ENCODE measurements at places on chromosomes 1 and 21. TPM values are rescaled to one million over a fixed set of nuclear protein-coding genes. Genes with fewer than 3 reads are reported as not detected.

Gene LRRC3
- total RNA-seq: 3.3 TPM

Gene FCRL5
- total RNA-seq: not detected

DNA sequence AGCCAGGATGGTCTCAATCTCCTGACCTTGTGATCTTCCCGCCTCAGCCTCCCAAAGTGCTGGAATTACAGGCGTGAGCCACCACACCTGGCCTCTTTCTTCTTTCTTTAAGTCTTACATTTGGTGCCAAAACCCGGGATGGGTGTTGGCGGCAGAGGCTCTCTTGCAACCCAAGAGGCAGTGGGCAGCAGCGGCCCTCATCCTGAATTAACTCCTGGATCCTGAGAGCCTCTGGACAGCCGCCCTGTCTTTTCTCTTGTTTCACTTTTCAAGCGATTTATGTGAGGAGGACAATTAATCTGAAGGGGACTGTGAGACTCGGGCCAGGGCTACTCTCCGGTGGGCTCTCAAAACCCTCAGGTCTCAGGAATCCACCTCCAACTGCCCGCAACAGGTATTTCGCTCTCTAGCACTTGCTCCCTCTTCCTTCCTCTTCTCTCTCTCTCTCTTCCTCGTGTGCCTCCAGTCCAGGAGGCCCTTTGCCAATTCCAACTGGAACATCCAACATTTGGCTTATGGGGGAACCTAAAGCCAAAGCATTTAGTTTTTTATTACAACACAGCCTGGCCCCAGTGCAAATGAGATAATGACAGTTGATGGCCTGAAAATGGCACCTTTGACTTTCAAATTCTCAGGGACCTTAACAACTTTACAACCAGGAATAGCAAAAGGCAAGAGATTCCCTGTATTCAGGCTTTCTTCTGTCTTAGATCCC lies 18.1 kb upstream of the SLC2A5 start:
- peak; percentile 62 for DNase-seq
- no peak overlapping the region for H3K27ac ChIP-seq
- peaks cover 14% of the 10 kb centered on the region for H3K27me3 ChIP-seq
- H3K36me3 ChIP-seq: peaks cover 4% of the 10 kb centered on the region
- no peak overlapping the region for H3K4me3 ChIP-seq

- no peak for DNase-seq
- no peak overlapping the region for H3K4me3 ChIP-seq
- H3K4me1 ChIP-seq: peaks cover 4% of the 10 kb centered on the region
- peaks cover 55% of the 10 kb centered on the region for H3K27me3 ChIP-seq
- H3K36me3 ChIP-seq: no peaks in the 10 kb centered on the region
- no peak overlapping the region for H3K27ac ChIP-seq
Observed at GRCh38 chr1:177165069-177165439, 542 bp upstream of the ASTN1 start.

DNA sequence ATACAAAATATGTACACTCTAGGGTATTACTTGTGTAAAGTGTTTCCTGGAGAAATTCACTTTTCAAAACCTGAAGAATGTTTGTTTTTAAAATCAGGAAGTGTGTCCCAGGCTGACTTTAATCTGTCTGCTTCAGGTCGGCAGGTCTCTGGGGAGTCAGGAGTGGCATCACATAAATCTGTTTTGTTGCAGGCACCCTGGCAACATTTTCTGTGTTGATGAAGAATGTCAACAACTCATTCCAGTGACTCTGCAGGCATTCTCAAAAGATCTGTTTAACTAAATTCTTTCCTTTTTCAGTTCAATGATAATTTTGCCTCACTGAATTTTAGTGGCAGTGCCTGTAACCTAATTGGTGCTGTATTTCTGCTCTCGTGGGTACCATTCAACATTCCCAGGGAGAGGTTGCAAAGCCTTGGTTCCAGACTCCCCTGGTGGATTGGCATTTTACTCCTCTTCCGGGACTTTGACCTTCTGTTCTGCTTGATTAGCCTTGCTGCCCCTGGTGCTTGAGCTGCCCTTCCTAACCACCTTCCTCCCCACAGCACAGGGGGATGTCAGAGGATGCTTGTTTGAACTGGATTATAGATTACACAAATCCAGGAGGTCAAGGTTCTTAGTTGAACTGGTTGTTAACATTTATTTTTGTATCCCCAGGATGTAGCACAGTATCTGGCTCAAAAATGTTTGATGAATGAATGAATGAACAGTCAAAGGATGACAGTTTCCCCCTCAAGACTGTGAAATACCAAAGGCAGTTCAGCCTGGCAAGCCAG lies 55.4 kb upstream of the LPGAT1 start:
- peaks cover 2% of the 10 kb centered on the region for H3K36me3 ChIP-seq
- no peak overlapping the region for H3K4me3 ChIP-seq
- peaks cover 2% of the 10 kb centered on the region for H3K27me3 ChIP-seq
- DNase-seq: no peak
- no peak overlapping the region for H3K27ac ChIP-seq

DNA sequence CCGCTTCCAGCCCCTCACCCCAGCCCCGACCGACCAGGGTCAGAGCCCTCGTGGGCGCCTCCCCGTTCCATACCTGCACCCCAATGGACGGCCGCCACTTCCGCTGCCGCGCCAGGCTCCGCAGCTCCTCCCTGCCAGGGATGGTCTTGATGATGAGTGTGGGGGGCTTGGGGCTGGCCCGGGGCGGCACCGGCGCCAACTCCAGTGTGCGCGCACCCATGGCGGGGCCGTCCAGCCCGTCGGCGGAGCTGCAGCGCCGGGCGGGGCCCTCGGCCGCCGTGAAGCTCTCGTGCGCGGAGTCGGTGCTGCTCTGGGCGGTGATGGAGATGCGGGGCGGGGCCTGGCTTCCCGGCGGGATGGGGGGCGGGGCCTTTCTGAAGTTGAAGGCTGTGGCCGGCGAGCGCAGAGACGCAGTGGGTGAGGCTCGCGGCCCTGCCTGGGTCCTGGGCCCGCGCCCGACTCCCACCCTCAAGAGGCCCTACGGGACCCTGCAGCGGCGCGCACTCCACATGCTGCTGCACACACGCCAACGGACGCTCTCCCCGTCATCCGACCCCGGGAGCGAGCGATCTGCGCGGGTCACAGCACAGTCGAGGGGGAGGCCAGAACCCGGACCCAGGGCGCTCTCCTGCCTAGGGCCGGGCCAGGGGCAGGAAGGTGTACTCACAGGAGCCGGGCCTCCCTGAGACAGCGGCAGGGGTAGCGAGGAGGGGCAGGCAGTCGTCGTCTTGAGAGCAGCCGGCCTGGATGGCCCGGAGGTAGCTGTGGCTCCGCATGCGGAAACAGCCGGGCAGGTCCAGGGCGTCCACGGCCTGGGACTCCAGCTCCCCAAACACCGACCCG lies 26.1 kb upstream of the SMIM12 start:
- no peak overlapping the region for H3K27ac ChIP-seq
- H3K4me1 ChIP-seq: peaks cover 11% of the 10 kb centered on the region
- no peaks in the 10 kb centered on the region for H3K36me3 ChIP-seq
- H3K27me3 ChIP-seq: peaks cover 48% of the 10 kb centered on the region
- peak overlapping the region; percentile 49 for H3K4me3 ChIP-seq
- DNase-seq: no peak

DNA sequence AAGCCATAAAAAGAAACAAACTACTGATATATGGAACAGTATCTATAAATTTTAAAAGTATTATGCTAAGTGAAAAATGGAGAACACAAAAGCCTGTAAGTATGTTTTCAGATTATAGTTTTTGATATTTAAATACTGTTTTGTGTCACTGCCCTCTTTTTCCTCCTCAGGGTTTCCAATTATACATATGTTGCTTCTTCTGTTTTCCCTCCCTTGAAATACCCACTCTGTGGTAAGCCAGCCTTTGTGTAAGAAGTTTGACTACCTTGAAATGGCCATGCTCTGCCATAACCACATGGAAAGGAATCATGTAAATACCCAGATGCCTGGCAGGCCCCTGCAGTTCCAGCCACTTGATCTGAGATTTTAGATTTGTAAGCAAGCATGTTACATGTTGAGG lies 248.3 kb downstream of the AKT3 start:
- DNase-seq: no peak
- H3K27ac ChIP-seq: no peak overlapping the region
- H3K4me1 ChIP-seq: peaks cover 26% of the 10 kb centered on the region
- no peaks in the 10 kb centered on the region for H3K27me3 ChIP-seq
- H3K36me3 ChIP-seq: peaks cover 13% of the 10 kb centered on the region

- no peak for DNase-seq
- H3K4me3 ChIP-seq: no peak overlapping the region
- peaks cover 16% of the 10 kb centered on the region for H3K4me1 ChIP-seq
- H3K27ac ChIP-seq: no peak overlapping the region
Observed at GRCh38 chr1:147626291-147626690, 44.0 kb downstream of the ACP6 start.

DNA sequence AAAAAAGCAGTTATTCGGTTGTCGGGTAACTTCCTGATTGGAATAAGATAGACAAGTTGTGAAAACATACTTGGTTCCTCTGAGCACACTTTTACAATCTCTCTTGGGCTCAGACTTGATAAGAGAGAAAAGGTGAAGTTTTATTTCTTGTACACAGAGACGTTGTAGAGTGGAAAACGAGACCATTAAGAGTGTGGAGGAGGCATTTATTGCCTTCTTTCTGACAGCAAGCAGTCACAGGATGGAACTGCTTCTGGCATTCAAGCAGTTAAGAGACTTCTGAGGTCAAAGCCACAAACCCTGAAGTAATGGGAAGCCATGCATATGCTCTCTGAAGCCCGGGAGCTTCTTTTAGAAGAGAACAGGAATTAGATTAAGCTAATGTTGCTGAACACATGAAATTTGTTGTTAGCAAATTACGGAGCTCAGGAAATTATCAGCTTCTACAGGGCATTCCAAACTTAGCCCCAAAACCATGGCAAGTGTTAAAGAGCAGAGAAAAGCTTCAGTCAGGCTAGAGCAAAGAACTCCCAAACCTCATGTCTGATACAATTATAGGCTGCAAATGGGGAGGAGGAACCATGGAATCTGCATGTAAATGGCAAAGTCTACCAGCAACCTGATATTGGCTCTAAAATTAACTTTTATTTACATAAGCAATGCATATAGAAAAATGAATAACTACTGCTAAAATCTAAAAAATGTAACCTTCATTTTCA lies 26.0 kb downstream of the S1PR1 start:
- no peak overlapping the region for H3K4me3 ChIP-seq
- DNase-seq: no peak
- H3K4me1 ChIP-seq: peaks cover 25% of the 10 kb centered on the region
- H3K27me3 ChIP-seq: no peaks in the 10 kb centered on the region
- no peaks in the 10 kb centered on the region for H3K36me3 ChIP-seq
